ENCODE measurements at places on chromosomes 7 and 10.
A peak's percentile ranks its signal among the peaks of the same experiment; 100 is the strongest.

GRCh38 chr10:99548041-99548530, 15.3 kb downstream of the NKX2-3 start:
- DNase-seq = peak; percentile 70

- peak; percentile 52 for DNase-seq
Observed at GRCh38 chr10:44946205-44946604, 13.4 kb upstream of the RASSF4 start.

DNA sequence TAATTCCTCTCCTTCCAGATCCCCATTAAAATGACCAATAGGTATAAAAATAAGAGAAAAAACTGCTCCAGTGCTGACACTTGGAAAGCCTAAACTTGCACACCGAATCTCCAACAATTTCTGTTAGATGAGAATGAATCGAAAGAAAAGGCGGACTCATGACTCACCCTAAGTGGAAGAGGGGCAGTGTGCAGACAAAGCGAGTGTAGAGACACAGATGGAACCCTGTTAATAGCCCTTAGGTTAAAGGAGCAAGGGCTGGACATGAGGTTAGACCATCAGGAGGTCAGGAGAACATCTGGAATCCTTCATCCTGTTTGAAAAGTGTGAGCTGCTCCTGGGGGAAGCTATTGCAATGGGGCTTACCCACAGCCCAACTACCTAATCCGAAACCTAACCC, 103.4 kb upstream of the GLI3 start:
- DNase-seq = no peak

GRCh38 chr10:125160856-125161706, 718 bp upstream of the CTBP2 start:
- peak; percentile 84 for DNase-seq

- DNase-seq = no peak
Observed at GRCh38 chr10:47042199-47042473, 130.9 kb downstream of the PTPN20 start.

GRCh38 chr7:90655566-90655965, 59.4 kb downstream of the CDK14 start:
- DNase-seq = peak; percentile 85

- peak; percentile 63 for DNase-seq
Observed at GRCh38 chr7:98733036-98733435, 116.0 kb downstream of the NPTX2 start.

- no peak for DNase-seq
Observed at GRCh38 chr7:129041142-129042085, 13.5 kb downstream of the TNPO3 start.

GRCh38 chr10:90890347-90890746, 18.6 kb downstream of the RPP30 start:
- no peak for DNase-seq

DNA sequence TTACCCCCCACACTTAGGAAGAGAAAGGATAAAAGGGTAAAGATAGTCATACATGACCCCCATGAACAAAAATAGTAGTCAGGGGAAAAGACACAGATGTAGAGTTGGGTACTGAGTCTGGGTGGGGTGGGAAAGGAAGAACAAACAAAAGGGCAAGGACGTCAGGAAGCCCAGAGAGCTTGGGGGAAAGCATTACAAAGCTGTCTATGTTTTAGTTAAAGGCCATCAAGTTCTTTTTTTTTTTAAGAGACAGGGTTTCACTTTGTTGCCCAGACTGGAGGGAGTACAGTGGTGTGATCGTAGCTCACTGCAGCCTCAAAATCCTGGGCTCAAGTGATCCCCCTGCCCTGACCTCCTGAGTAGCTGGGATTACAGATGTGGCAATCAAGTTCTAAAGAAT, 98.4 kb upstream of the PDLIM1 start:
- no peak for DNase-seq

GRCh38 chr10:35684586-35684985, 42.5 kb upstream of the FZD8 start:
- DNase-seq = no peak

GRCh38 chr10:5511231-5511884, 12.0 kb upstream of the CALML5 start:
- no peak for DNase-seq

- no peak for DNase-seq
Observed at GRCh38 chr10:23859598-23859997, 349.3 kb upstream of the KIAA1217 start.

DNA sequence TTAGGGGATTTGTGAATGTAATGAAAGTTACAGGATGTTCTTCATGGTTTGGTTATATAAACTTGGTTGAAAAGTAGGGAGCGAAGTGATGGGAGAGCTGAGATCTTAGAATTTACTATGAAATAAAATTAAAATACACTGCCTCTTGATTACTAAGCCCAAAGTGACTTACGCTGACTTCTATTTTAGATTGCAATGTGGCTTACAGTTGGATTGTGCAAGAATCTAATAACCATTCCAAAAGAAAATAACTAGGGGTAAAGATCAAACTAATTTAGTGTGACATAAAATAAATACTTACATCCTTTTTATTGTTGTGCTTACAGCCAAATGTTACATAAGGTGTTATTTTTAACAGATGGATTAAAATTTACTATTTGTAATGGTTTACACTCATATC, 15.3 kb downstream of the WNT16 start:
- DNase-seq = no peak
